ENCODE measurements at places on chromosomes 1 and 21.
A peak's percentile ranks its signal among the peaks of the same experiment; 100 is the strongest.

GRCh38 chr21:33883118-33883517 is 32.5 kb downstream of the ATP5PO start:
- no peak for DNase-seq

DNA sequence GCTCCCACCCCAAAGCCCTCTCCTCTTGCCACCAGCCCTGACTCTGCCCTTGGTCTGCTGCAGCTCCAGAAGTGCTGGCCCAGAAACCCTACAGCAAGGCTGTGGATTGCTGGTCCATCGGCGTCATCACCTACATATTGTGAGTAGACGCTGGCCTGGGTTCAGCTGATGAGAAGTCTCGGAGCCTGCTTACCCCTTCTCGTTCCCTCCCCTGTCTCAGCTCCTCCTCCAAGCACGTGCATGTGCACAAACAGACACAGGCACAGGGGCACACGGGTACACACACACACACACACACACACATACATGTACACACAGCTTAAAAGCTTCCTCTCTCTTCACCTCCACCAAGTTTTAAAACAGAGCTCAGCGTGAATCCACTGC is 24.3 kb downstream of the CAMK1G start:
- DNase-seq: no peak

DNA sequence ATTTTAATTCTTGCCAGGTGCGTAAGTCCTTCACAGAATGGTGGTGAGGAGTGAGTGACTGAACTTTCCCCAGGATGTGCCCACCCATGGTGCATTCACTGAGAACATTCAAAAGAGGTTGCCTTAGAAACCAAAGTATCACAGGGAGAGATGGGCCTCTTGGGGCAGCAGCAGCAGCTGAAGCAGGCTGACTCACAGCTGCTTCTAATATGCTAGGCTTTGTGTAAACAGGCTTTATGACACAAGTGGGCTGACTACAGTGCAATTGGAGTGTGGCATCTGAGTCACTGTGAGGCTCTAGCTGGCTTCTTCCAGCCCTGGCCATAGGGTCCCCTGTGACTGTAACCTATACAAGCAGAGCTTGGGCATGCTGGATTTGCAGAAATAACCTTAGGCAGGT is 12.6 kb downstream of the PIGP start:
- peak; percentile 53 for DNase-seq

- DNase-seq: no peak
These were observed 88.4 kb downstream of the EPB41 start for GRCh38 chr1:29002792-29003191.

- DNase-seq: no peak
These were observed 7.8 kb upstream of the ZNF691 start for GRCh38 chr1:42838482-42839190.
